ENCODE measurements at places on chromosomes 7 and 10. TPM values are rescaled to one million over a fixed set of nuclear protein-coding genes. Genes with fewer than 3 reads are reported as not detected.

The SH2B2 gene
- 2.0 TPM for total RNA-seq

The OR9A2 gene
- total RNA-seq, result not detected

The HOXA6 gene
- total RNA-seq, result not detected

The LRRC4 gene
- total RNA-seq, result 19.8 TPM

The CCL24 gene
- not detected for total RNA-seq

The GNAT3 gene
- not detected for total RNA-seq

The CDNF gene
- total RNA-seq, result 1.8 TPM

The LMOD2 gene
- not detected for total RNA-seq

- H3K4me1 ChIP-seq, result no peaks in the 10 kb centered on the region
- H3K27me3 ChIP-seq, result no peaks in the 10 kb centered on the region
- no peak overlapping the region for H3K27ac ChIP-seq
- DNase-seq, result no peak
- no peak overlapping the region for H3K4me3 ChIP-seq
These were observed 266.6 kb downstream of the DNAJB9 start for GRCh38 chr7:108836256-108836655.

DNA sequence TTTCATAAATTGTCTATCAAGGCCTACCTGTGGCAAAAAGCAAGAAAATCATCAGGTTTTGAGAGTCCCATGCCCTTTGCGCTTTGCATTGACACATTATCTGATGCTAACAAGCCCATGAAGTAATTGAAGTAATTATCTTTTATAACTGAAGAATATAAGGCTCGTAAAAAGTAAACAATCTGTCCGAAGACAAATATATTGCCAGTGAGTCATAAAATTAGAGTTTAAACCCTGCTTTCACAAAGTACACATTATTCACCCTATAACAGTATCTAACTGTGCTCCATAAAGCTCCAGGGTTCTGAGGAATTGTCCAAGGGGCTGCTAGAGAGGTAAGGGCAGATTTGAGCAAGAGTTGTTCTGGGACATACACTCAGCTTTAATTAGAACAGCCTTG, 102.3 kb upstream of the PPP1R3A start:
- no peaks in the 10 kb centered on the region for H3K36me3 ChIP-seq
- H3K4me3 ChIP-seq, result no peak overlapping the region
- H3K27me3 ChIP-seq, result no peaks in the 10 kb centered on the region
- no peak for DNase-seq

- peaks cover 7% of the 10 kb centered on the region for H3K36me3 ChIP-seq
- peak overlapping the region; percentile 66 for H3K4me3 ChIP-seq
- no peak for DNase-seq
- H3K4me1 ChIP-seq, result peaks cover 22% of the 10 kb centered on the region
- no peaks in the 10 kb centered on the region for H3K27me3 ChIP-seq
These were observed 7.0 kb upstream of the MYO1G start for GRCh38 chr7:44985900-44986217.

DNA sequence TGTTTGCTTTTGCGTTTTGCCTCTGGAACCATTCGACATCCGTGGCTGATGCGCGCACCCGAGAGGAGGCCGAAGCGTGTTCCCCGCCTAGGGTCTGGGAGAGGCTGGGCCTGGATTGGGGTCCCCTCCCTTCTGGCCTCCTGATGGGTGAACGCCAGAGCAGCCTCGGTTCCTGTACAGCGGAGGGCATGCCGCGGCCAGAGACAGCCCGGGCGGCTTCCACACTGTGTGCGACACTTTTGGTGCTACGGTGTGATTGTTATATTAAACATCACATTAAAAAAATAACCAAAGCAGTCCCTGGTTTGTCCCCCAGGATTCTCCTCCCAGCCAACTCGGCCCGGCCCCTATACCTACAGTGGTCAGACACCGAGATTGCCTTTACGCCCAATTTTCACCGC, 3.7 kb upstream of the HOXA7 start:
- H3K27ac ChIP-seq, result no peak overlapping the region
- H3K4me1 ChIP-seq, result no peaks in the 10 kb centered on the region
- H3K27me3 ChIP-seq, result peaks cover 100% of the 10 kb centered on the region
- no peaks in the 10 kb centered on the region for H3K36me3 ChIP-seq
- no peak for DNase-seq

DNA sequence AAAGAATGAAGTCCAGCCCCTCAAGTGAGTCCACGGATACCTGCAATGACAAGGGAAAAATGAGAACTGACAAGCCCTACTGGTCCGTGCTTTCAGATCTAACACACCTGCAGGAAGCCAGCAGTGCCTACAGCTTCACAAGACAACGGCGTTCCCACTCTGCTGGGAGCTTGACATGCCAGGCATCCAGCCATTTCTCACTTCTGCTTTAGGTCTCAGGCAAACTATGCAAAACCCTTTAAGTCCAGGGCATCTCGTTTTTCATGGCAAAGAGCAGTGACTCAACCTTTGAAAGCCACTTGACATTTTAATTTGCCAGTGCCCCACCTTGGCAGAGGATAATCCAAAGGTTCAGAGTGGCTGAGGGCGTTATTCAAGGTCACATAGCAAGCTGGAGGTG, 49.1 kb upstream of the GPAM start:
- no peaks in the 10 kb centered on the region for H3K36me3 ChIP-seq
- no peak overlapping the region for H3K27ac ChIP-seq
- no peak overlapping the region for H3K4me3 ChIP-seq

DNA sequence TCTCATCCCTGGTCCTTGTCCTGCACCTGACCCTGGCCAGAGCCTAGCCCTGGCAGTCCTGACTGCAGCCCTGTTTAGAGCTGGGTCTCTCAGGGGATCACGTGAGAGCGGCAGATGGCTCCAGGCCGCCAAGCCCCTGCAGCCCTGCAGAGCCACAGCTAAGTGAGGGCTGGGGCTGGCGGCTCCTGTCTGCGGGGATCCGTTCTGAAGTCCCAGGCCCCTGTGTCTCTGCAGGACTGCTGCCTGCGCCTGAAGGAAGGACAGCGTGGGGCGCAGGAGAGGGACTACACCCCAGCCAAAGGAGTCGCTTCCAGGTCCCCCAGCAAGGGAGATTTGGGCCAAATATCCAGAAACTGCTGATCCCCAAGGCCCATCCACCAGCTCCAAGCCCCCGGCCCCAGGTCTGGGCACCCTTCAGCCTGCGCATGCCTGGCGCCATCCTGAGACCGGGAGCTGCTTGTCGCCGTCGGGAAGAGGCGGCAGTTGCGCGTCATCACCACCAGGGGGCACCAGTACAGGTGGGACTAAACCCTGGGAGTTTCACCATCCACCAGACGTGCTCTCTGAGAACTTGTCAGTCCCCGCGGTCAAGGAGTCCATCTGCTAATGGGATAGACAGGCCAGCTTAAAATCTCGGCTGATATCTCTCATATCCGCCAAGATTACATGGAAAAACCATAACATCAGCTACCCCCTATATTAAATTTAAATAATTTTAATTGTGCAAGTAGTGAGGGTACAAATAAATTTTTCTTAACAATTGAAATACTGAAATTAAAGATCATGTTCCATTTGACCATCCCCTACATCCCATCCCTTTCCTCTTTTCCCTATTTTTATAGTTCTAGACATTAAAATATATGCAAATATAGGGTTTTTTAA, 25.1 kb upstream of the GHRHR start:
- H3K27me3 ChIP-seq, result peaks cover 44% of the 10 kb centered on the region
- no peaks in the 10 kb centered on the region for H3K36me3 ChIP-seq
- H3K27ac ChIP-seq, result no peak overlapping the region
- H3K4me3 ChIP-seq, result peak overlapping the region; percentile 34
- peaks cover 9% of the 10 kb centered on the region for H3K4me1 ChIP-seq

GRCh38 chr10:78267598-78267997, 233.9 kb downstream of the RPS24 start:
- no peaks in the 10 kb centered on the region for H3K36me3 ChIP-seq
- H3K4me3 ChIP-seq, result no peak overlapping the region
- no peak overlapping the region for H3K27ac ChIP-seq

DNA sequence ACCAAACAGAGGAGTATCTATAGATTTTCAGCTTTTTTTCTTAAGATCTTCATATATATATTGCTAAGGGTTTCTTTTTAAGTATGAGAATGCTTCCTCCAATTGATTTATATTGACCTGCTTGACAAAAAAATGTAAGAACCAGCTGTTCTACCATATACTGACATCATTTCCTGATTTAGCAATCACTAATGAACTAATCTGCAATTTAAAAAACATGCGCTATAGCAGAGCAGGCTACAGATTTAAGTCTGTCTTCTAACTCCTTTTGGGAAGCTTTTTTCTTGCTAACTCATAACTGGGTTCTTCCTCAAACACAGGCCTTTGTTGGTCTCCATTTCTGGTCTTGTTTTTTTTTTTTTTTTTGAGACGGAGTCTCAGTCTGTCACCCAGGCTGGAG, 33.2 kb downstream of the ABCC2 start:
- no peak for DNase-seq
- H3K36me3 ChIP-seq, result no peaks in the 10 kb centered on the region
- H3K4me3 ChIP-seq, result no peak overlapping the region
- H3K27ac ChIP-seq, result no peak overlapping the region
- no peaks in the 10 kb centered on the region for H3K27me3 ChIP-seq

GRCh38 chr7:31788445-31788844, 101.4 kb downstream of the PPP1R17 start:
- no peak overlapping the region for H3K4me3 ChIP-seq
- H3K36me3 ChIP-seq, result no peaks in the 10 kb centered on the region
- no peak overlapping the region for H3K27ac ChIP-seq

- H3K4me1 ChIP-seq, result no peaks in the 10 kb centered on the region
- H3K36me3 ChIP-seq, result no peaks in the 10 kb centered on the region
- H3K4me3 ChIP-seq, result no peak overlapping the region
- DNase-seq, result no peak
- no peaks in the 10 kb centered on the region for H3K27me3 ChIP-seq
These were observed 28.8 kb downstream of the DENND10 start for GRCh38 chr10:119132521-119133345.

GRCh38 chr7:151131592-151132293, 35.8 kb downstream of the GBX1 start:
- H3K27me3 ChIP-seq, result no peaks in the 10 kb centered on the region
- H3K4me3 ChIP-seq, result no peak overlapping the region
- peaks cover 1% of the 10 kb centered on the region for H3K4me1 ChIP-seq
- H3K27ac ChIP-seq, result no peak overlapping the region

- no peak for DNase-seq
- H3K36me3 ChIP-seq, result no peaks in the 10 kb centered on the region
- H3K4me3 ChIP-seq, result no peak overlapping the region
- H3K4me1 ChIP-seq, result no peaks in the 10 kb centered on the region
These were observed 34.8 kb upstream of the BICC1 start for GRCh38 chr10:58477902-58478301.

DNA sequence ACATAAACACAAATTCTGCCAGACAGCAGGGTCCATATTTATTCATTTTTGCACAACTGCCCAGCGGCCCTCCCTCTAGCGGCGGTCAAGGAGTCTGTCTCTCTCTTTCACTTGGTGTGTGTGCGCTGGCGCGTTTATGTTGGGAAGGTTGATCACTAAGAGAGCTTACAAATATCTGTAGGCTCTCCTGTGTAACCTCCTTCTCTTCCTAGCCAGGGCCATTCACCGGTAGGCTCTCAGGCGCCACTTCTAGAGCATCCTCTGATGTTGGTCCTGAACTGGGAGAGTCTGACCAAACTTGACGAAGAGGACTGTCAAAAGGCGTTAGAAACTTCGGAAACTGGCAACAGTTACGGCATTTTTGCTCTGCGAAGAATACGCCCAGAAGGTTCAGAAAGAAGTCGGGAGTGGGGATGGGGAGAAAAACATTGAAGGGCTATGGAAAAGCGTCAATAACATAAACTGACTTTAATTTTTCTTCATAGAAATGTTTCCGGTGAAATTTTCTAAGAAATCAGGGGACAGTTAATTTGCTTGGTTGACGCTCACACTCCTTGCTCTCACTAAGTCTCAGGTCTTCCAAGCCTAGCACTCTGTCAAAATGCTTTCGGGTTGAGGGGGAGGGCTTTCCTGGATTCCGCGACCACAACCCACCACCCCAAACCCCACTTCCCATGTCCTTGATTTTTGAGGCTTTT, 731.1 kb downstream of the ZWINT start:
- no peak overlapping the region for H3K27ac ChIP-seq
- peak overlapping the region; percentile 81 for H3K4me3 ChIP-seq
- H3K4me1 ChIP-seq, result peaks cover 13% of the 10 kb centered on the region
- DNase-seq, result peak; percentile 75

- no peak overlapping the region for H3K4me3 ChIP-seq
- no peaks in the 10 kb centered on the region for H3K4me1 ChIP-seq
- DNase-seq, result no peak
- H3K27me3 ChIP-seq, result no peaks in the 10 kb centered on the region
- H3K27ac ChIP-seq, result no peak overlapping the region
These were observed 599.0 kb downstream of the SORCS1 start for GRCh38 chr10:106565546-106565945.

- H3K27me3 ChIP-seq, result peaks cover 70% of the 10 kb centered on the region
- H3K27ac ChIP-seq, result no peak within 1 kb of the TSS
- H3K36me3 ChIP-seq, result no peaks in the 10 kb centered on the region
- H3K4me3 ChIP-seq, result peak within 1 kb of the TSS; percentile 62
- peaks cover 42% of the 10 kb centered on the region for H3K4me1 ChIP-seq
These were observed at the start of gene SPOCK2 for GRCh38 chr10:72087969-72088888. TSS of gene SPOCK2 (minus strand) at chr10:72088551. CDS start at chr10:72088328, 223 bp downstream.

GRCh38 chr10:84333864-84334451, 5.6 kb downstream of the CCSER2 start:
- no peak overlapping the region for H3K4me3 ChIP-seq
- DNase-seq, result no peak
- H3K36me3 ChIP-seq, result no peaks in the 10 kb centered on the region
- H3K27ac ChIP-seq, result no peak overlapping the region
- H3K27me3 ChIP-seq, result no peaks in the 10 kb centered on the region
- H3K4me1 ChIP-seq, result peaks cover 46% of the 10 kb centered on the region

GRCh38 chr10:98924526-98924925, 311.1 kb downstream of the HPSE2 start:
- H3K27ac ChIP-seq, result no peak overlapping the region
- no peaks in the 10 kb centered on the region for H3K27me3 ChIP-seq
- peaks cover 6% of the 10 kb centered on the region for H3K4me1 ChIP-seq
- H3K4me3 ChIP-seq, result no peak overlapping the region
- DNase-seq, result no peak

DNA sequence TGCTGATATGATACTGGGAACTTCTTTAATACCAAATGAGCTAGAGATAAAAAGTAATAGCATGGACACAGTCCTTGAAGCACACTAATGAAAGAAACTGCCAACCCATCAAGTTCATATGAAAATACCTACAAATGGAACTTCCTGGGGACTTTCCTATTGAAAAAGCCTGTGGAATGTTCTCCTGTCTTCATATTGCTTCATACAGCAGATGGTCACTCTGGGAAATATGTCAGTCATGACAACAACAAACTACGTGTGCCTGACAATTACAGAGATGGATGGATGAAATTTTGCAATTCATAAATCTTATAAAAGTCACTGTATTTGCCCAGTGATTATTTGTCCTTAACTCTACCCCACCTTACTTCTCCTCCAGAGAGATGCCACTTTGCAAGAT, 106.6 kb upstream of the COL1A2 start:
- no peaks in the 10 kb centered on the region for H3K36me3 ChIP-seq
- DNase-seq, result no peak
- H3K27me3 ChIP-seq, result no peaks in the 10 kb centered on the region
- no peak overlapping the region for H3K4me3 ChIP-seq
- no peak overlapping the region for H3K27ac ChIP-seq

- H3K4me3 ChIP-seq, result no peak overlapping the region
- peaks cover 31% of the 10 kb centered on the region for H3K4me1 ChIP-seq
- no peak overlapping the region for H3K27ac ChIP-seq
- H3K27me3 ChIP-seq, result no peaks in the 10 kb centered on the region
- H3K36me3 ChIP-seq, result no peaks in the 10 kb centered on the region
- no peak for DNase-seq
These were observed 161.1 kb downstream of the ADAM12 start for GRCh38 chr10:126226988-126227761.

- no peak overlapping the region for H3K27ac ChIP-seq
- no peak for DNase-seq
- H3K4me1 ChIP-seq, result peaks cover 14% of the 10 kb centered on the region
- H3K4me3 ChIP-seq, result no peak overlapping the region
These were observed 1.8 kb downstream of the CPXM2 start for GRCh38 chr10:123889821-123890220.

Data from neural progenitor cell (in vitro differentiated cells).